ENCODE measurements at places on chromosomes 1 and 21.

DNA sequence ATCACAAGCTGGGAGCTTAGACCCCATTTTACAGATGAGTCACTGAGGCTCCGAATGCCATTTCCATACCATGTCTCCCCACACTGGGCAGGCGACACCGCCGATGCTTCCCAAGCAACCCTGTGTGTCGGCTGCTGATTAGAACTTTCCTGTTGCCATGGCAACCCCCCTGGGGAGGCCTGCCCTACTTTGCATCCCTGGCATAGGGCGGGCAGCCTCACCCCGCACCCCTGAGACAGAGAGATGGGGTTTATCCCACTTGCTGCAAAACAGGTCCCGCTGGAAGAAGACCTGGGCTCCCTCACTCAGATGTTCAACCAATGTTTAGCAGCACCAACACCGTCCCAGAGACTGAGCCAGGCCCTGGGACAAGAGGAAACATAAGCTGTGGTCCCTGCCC is 81.5 kb downstream of the CAMK2N1 start:
- no peak for DNase-seq

- no peak for DNase-seq
Measured at GRCh38 chr1:212650228-212650627, 41.7 kb downstream of the ATF3 start.

- DNase-seq, result no peak
Measured at GRCh38 chr21:33238565-33239255, 9.0 kb downstream of the IFNAR2 start.

- DNase-seq, result no peak
Measured at GRCh38 chr21:40902299-40902698, 55.3 kb upstream of the DSCAM start.

- DNase-seq, result no peak
Measured at GRCh38 chr1:229412056-229412455, 21.8 kb downstream of the ACTA1 start.

DNA sequence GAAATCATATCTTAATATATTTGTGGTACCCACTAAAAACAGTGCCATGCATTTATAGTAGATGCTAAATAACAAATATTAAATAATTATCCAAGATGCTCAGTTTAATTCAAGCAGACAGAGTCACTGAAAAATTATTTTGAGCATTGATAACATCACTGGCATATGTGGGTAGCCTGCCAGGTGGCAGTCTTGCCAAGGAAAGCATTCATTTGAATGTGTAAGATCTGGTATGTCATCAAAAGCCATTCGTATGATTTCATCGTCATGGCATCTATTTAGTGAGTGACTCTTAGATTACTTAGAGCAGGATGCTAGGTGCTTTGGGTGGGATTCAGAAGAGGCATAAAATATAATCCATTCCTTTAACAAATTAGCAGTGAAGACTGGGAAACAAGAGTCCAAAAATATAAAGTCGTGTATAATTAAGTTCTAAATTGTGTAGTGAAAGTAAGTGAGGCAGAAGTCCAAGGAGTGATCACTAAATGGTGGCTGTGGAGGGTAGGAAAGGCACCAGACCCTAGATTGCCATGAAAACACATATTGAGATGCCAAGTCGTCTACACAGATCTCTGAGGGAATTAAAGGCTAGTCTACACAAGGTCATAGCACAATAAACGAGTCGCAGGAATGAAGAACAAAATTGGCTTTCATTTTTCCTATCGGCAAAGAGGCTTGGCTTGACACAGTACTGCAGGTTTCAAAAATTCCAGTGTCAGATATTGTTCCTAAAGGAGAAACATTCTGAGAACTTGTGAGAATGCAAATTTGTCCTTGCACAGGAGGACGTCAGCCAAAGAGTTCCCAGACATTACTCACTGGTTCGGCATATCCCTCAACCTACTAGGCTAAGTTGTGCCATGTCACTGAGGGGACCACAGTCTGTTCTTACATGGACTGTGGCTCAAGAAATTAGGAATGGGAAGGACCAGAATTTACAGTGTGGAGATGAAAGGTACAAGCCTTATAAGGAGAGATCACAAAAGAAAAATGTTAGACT is 130.8 kb downstream of the LYPLAL1 start:
- no peak for DNase-seq

DNA sequence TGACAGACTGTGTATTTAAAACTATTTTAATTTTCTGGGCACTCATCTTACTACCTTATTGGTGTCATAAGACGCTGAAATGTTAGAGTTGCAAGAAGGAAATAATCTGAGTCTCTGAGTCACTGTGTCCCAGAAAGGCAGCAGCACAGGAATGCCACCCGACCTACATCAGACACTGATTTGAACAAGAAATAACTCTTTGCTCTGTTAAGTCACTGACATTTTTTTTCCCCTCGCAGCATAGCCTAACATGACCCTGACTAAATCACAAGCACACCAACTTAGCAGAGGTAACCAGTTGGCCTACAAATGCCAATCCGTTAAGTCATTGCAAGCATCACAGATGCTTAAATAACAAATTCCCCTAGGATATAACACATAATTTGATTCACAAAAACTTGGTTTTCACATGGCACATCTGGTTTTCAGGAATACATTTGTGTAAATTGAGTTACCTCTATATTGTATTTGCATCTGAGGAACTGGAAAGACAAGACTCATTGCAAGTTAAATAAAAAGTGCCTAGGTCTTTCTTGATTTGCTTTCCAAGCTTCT is 349.1 kb downstream of the SEC16B start:
- DNase-seq, result no peak

DNA sequence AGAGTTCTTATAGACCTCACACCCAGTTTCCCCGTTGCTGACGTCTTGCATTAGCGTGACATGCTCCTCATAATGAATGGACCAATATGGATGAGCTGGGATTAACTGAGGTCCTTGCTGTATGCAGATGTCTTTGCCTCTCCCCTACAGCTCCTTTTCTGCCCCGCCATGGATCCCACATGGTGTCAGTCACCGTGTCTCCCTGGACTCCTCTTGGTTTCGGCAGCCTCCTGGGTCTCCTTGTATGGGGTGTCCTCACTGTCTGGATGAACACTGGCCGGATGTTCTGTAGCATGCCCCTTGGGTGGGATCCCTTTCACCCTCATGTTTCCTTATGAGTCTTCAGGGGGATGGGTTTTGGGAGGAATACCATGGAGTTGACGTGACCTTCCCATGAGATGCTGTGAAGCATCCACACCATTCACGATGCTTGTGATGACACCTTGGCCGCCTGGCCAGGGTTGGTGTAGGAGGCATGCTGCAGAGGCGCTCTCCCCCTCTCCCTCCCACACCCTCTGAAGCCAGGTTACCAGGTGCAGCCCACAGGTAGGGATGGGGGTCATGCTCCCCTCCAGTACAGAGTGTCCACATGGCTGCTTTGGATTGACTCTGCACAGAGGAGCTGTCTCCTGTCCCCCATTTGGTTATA is 4.4 kb downstream of the GJC2 start:
- no peak for DNase-seq

DNA sequence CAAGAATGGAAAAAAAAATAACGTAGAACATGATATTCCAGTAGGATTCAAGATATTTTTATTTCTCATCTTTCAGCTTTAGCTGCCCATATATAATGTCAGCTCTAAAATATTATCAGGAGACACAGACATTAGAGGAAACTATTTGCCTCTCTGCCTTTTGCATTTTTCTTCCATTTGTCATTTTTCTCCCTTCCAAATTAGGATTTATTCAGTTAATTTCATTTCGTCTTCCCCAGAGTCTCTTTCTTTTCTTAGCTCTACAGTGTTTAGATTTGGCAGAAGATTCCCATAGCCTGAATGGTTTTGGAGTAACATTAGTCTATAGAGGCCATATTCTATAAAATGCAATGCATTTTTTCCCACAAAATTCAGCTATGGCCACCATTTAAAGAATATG is 5.1 kb upstream of the ENAH start:
- no peak for DNase-seq

DNA sequence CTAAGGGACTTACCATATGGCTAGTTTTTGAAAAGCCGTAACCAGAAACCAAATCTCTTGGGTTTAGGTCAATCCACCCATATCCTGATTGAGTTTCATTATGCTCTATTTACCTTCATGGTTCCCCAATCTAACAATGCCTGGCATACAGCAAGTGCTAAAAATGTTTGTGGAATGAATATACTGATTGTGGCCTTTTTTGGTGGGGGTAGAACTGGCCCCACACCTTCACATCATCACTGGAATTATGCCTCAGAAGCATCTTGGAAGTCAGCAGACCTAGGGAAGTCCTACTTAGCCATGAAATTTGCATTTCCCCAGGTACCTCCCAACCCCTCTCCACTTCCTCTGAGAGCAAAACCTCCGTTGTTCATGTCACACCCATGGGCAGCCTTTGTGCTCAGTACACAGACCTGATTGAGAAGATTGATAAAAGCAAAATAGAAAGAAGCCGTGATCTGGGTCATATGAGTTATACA is 17.8 kb upstream of the SLAMF1 start:
- no peak for DNase-seq

DNA sequence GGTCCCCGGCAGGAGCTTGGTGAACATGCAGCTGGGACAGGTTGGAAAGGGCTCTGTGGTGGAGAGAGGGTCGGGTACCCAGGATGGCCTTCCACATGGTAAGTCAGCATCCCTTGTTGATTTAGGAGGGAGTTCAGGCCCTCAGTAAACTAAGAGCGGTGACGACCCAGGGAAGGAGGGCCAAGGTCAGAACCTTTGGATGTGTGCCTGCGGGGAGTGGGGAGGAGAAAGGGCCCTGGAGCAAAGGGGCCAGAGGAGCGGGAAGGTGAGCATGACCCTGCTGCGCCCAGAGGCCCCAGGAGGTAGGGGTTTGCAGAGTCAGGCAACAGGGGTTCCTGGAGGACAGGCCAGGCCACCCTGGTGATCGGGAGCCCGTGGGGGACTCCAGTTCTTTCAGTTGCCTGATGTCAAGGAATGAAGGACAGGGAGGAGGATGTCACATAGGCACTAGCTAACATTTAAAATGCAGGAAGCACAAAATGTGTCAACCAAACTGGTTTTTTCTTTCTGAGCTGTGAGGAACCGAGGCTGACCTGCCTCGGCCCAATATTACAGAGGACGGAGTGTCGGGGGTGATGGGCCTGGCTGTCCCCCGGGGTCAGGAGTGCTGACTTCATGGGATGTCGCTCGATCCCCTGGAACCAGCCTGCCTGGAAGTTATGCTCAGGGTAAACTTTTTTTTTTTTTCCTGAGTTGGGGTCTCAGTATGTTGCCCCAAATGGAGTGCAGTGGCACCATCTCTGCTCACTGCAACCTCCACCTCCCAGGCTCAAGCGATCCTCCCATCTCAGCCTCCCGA is 117.4 kb upstream of the SLC45A1 start:
- DNase-seq, result no peak

GRCh38 chr1:225877580-225877979 is 4.6 kb downstream of the TMEM63A start:
- no peak for DNase-seq

Measured in astrocyte of the cerebellum (primary cell).